ENCODE measurements at places on chromosomes 5 and 9.

- no peak for DNase-seq
These were observed 100.0 kb downstream of the BASP1 start for GRCh38 chr5:17317473-17317872.

- no peak for DNase-seq
These were observed 82.2 kb upstream of the RFX3 start for GRCh38 chr9:3608011-3608410.

GRCh38 chr9:3507395-3508077, 18.3 kb downstream of the RFX3 start:
- no peak for DNase-seq

GRCh38 chr9:133572821-133573361, 36.3 kb downstream of the FAM163B start:
- no peak for DNase-seq

- no peak for DNase-seq
These were observed 889.3 kb downstream of the MAT2B start for GRCh38 chr5:164394686-164395194.

DNA sequence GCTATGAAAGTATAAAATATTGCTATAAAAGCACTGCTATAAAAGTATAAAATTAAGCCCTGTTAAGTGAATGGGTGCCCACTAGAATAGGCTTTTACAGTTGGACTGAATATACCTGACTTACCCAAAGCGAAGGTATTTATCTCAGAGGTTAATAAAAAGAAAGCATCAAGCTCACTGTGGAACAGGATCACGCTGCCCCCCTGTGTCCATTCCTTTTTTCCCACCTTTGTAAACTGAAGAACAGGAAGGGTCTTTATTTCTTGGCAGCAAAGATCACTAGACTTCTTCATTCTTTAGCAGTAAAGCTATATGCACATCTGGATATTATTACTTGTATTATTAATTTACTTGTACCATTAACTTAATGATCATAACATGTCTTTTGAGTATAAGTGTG, 22.1 kb upstream of the PLPP6 start:
- no peak for DNase-seq

Measured in hematopoietic multipotent progenitor cell treated with erythropoietin and hydrocortisone succinate and interleukin-3 and kit ligand, for 15 days (in vitro differentiated cells).